ENCODE measurements at places on chromosomes 5 and 9.

DNA sequence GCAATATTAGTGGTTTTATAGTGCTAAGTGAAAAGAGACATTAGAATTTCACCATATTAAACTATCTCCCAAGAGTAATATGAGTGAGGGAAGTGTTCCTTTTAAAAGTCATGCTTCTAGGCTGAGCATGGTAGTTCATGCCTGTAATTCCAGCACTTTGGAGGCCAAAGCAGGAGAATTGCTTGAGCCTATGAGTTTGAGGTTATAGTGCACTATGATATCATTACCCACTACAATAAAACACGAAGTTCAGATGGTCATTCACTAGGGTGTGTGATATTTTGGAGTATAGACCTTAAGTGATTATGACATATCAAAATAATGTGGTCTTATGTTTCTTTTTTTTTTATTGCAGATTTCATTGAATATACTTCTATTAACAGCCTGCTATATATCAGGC lies 6.7 kb downstream of the KIF2A start:
- DNase-seq: no peak

GRCh38 chr5:83608122-83608521 lies 112.5 kb downstream of the HAPLN1 start:
- DNase-seq: no peak

DNA sequence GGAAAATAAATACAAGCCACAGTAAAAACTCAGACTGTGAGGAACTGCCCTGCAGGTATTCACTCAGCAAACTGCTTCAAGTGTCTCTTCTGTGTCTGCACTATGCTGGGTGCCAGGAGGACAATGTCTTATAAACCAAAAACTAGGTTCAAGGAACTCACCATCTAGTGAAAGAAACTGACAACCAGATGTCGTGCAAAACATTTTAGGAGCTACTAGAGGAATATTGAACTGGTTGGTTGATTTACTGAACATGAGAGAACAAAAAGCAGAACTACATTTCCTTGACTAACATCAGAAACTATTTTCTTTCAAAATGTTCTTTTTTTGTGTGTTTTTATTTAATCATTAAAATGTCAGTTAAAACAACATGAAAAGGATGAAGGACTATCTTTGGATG lies 35.2 kb downstream of the ZNF366 start:
- DNase-seq: no peak

GRCh38 chr5:76240336-76240735 lies 157.2 kb downstream of the SV2C start:
- DNase-seq: no peak

- DNase-seq: no peak
These were observed 6.5 kb downstream of the ADAMTS16 start for GRCh38 chr5:5146530-5147160.

DNA sequence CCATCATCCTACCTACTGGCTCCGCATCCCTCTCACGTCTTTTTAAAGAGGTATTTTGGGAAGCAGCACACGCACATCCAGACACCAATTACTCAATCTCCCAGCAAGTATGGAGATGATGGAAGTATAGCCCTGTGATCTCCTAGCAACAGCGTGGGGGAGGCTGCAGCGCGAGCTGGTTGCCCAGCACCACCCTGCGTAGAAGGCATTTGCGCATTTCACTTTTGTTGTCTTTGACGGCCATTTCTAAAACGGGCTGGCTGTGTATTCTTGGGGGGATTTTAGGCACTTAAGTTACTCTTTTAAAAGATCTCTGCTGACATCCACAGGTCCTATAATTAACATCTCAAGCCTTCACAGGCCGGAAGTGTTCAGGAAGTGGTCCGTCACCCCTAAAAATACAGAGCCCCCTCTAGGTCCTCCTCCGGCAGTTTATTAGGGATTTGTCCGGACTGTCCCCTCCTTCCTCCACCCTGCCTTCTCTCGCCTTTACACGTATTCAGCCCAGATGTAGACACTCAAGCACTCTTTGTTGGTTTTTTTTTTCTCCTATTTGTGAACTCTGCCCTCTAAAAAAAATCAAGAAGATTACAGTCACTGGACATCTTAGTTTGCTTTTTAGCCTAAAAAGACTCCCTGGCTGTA lies 371.4 kb downstream of the NTRK2 start:
- DNase-seq: no peak

GRCh38 chr5:36870399-36871040 lies 6.0 kb upstream of the NIPBL start:
- no peak for DNase-seq

GRCh38 chr5:14097998-14098471 lies 45.1 kb upstream of the TRIO start:
- DNase-seq: no peak

DNA sequence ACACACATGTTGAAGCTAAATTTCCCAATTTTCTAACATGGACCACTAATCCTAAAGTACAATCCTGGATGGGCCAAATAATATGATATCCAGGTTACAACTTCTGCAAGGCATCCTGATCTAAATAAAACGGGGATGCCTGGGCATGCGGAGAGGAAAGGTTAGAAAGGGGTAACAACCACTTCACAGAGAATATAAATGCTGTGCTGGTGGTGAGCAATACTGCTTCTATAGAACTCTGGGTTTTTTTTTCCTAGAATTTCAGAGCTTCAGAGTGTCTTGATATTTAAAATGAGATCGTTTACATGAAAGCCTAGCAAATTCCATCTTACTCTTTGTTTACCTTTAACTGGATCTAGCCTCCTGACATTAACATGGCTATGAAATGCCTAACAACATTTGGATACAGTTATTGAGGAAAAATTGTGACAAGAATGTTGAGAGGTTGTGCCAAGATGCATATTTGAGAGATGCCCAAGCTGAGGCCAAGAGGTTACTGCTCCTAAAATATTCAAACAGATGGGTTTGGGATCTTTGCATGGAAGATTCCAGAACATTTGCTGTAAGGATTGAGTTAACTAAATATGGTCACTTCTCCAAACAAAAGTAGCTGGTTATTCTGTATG lies 22.4 kb downstream of the TNFAIP8 start:
- DNase-seq: no peak

DNA sequence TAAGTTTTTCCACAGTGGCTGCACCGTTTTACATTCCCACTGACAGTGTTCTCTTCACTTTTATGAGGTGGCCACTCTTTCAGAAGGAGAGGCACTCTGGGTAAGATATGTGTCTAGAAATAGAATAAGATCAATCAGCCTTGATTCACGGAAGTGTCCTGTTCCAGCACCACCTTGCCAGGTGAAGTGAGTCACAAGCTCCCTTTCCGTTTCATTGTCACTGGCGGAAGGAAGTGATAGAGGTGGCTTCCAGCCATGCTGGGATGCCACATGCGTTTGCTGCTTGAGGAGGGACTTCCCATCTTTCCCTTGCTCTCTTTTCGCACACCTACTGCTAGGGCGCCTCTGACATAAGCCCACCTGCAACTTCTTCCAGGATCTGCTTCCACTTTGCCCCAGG lies 217.1 kb downstream of the PIK3R1 start:
- DNase-seq: no peak

GRCh38 chr9:121556580-121556979 lies 56.9 kb upstream of the GGTA1 start:
- no peak for DNase-seq

GRCh38 chr5:105238561-105238960 lies 1676.0 kb upstream of the NUDT12 start:
- DNase-seq: no peak

GRCh38 chr9:100084128-100084453 lies 14.7 kb downstream of the ERP44 start:
- no peak for DNase-seq

- DNase-seq: no peak
These were observed 167.3 kb downstream of the TRPM3 start for GRCh38 chr9:70954126-70954525.

- no peak for DNase-seq
These were observed 50.3 kb downstream of the RFX3 start for GRCh38 chr9:3475300-3476020.

GRCh38 chr5:142491270-142491669 lies 166.4 kb upstream of the SPRY4 start:
- no peak for DNase-seq

GRCh38 chr5:89005990-89006389 lies 123.0 kb upstream of the MEF2C start:
- no peak for DNase-seq

- DNase-seq: no peak
These were observed 37.4 kb downstream of the GLT6D1 start for GRCh38 chr9:135601988-135602387.

GRCh38 chr5:96434201-96434645 lies 1.2 kb upstream of the PCSK1 start:
- DNase-seq: no peak

DNA sequence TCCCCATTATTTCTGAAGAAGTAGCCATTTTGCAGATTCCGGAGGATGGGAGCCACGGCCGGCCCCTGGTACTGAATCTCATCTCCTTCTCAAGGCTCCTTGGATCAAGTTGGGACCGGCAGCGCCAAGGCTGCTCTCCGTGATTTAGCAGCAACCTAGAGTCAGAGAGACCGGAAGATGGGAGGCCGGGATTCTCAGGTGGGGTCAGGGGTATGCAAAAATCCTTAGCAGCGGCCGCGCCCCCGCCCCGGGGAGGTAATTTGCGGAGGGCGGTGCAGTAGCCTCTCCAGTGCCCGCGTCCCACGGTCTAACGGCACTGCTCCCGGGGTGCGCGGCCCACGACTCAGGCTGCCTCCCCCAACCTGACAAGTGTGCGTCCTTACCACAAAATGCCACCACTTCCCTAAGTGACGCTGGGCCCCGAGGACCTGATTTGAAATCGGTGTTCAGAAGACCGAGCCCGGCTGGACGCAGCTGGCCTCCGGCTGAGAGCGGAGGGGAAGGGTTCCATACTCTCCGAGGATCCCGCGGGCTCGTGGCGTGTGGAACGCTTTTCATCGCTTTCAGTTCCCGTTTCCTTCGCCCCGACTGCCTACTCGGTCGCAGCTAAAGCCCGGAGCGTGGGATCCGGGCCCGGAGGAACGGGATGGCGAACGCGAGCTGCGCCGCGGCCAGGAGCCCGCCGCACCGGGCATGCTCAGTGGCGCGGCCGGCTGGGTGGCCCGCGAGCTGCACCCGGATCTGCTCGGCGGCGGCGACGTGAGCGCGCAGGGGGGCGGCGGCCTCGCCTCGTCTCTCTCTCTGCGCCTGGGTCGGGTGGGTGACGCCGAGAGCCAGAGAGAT lies at the start of gene SCAMP1:
TSS of gene SCAMP1 (plus strand) at position 787 of the 843 bp plus-strand sequence. CDS start at position 842, 55 bp downstream.
- peak; percentile 79 for DNase-seq

DNA sequence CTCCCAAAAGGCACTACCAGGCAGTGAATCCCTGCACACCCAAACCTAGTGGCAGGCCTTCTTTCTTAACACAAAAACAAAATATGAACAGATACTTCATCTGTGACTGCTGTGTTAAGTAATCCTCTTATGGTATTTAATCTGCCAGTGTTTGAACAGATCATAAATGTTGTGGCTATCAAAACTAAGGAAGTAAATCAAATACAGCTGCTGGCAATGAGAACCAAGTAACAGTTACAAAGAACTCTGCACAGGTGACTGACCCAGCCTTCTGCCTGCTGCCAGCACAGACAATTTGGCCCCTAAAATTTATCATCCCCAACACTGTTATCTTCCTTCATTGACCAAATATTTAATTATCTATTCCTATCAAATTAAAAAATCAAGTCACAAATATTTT lies 78.0 kb downstream of the GNAQ start:
- no peak for DNase-seq

- no peak for DNase-seq
These were observed 38.5 kb upstream of the SLC44A1 start for GRCh38 chr9:105205787-105206495.

DNA sequence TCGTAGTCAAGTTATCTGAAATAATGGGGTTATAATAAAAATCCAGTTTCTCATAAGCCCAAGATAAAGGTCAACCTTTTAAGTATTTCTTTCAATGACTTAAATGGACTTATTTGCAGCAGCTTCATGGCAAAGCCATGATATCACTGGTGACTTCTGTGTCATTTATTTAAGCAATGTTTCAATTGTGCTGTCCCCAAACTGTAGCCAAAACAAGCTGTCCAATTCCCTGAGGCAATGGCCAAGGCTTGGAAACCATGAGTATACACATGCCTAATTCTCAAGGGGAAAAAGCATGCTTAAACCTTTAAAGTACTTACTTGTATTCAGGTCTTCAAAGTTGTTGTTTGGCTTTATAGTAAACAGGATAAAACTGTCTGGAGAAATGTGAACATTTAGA lies 376.4 kb upstream of the TNC start:
- DNase-seq: no peak

DNA sequence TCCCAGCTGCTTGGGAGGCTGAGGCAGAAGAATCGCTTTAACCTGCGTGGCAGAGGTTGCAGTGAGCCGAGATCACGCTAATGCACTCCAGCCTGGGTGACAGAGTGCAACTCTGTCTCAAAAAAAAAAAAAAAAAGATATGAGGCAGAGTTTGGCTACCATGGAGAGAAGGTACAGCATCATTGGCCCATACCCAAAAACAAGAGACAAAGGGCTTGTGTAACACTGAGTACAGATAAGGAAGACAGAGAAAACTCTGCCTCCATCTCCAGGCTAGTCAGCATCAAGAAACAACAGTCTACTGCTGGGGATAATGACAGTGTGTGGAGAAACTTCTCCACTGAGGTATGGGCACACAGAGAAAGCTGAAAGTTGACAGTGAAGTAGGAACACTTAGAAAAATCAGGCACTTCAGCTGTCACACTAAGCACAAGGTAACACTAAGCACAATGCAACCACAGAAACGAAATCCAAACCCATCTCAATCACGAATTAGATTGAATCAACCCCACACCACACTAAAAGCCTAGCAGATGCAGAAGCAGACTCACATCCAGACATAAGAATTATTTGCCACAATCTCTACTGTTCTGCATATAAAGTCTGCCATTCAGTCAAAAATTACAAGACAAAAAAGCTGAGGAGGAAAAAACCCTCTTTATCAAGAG lies 10.5 kb downstream of the PJA2 start:
- DNase-seq: no peak

DNA sequence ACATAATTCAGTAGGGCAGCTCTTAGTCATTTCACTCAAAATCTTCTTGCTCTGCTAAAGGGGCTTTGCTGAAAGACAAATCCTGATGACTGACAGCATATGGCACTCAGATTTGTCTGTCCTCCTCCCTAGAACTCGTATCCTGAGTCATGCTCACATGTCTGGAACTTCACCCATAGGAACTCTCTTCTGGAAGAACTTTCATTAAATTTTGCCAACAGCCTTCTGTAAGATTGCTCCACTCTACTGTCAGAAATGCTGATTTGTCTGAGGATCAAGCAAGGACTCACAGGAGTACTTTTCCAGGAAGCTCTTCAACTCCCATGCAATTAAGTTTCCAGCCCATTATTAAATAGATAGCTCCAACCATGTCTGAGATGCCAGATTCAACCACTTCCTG lies 59.8 kb upstream of the SNX2 start:
- DNase-seq: no peak

- no peak for DNase-seq
These were observed 73.5 kb downstream of the SLF1 start for GRCh38 chr5:94691949-94692348.
